Neuronal stem cell (in vitro differentiated cells): ENCODE measurements at places on chromosomes 7 and 10.

DNA sequence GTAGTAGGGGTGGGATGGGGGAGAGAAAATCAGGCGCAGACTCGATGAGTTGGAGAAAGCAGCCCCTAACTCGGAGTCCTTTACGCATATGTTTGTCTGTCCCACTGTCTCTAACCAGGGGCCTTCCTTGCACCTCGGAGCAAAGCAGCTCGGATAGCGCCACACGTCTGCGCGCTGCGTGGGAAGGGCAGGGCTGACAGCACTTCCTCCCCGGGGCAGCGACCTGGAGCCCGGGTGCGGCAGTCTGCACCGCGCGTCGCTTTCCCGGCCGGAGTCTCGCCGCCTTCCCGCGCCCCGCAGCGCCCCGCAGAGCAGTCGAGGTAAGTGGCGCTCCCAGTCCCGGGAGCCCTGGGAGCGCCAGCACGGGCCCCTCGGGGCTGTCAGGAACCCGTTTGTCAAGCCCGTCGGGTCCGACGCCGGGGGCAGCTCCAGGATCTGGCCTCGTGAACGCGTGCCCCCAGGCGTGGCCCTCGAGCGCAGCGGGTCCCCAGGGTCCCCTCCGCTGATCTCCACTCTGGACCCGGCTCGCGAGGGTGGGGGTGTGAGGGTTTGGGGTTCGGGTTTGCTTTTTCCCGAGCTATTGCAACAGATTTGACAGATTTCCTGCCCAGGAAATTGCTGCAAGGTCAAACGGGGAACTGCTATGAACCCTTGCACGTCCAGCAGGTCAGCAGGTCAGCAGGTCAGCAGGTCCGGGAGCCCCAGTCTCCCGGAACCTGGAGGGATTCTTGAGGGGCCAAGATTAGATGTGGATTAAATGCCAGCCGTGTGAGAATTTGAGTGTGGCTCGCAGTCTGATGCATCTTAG lies 597 bp downstream of the APBB1IP start:
- no peak for DNase-seq

DNA sequence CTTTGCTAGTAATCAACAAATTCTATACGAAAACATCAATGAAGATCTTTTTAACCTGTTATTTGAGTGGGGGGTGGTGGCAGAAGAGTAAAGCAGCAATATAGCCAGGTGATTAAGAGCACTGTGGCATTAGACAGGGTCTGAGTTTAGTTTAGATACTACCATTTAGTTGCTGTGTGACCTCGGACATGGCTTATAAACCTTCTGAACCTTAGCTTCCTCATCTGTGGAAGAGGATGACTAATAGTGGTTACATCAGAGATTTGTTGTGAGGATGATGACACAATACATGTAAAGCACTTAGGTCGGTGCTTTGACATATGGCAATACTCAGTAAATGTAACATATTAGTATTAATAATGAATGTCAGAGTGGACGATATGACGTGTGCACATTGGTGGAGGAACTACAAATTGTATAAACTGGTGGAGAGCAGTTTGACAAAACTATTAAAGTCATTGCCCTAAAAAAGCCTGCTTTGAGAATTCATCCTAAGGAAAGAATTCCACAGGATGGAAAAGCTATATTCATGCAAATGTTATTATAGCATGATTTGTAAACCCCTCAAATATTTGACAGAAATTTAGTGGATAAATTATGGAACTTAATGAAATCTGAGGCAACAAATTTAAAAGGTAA lies 24.3 kb downstream of the SPAG6 start:
- DNase-seq, result no peak

- no peak for DNase-seq
Observed at GRCh38 chr10:44477046-44477425, 92.1 kb upstream of the CXCL12 start.

- DNase-seq, result no peak
Observed at GRCh38 chr10:50541921-50542320, 81.8 kb downstream of the SGMS1 start.
